ENCODE measurements at places on chromosomes 5 and 9.
A peak's percentile ranks its signal among the peaks of the same experiment; 100 is the strongest.

DNA sequence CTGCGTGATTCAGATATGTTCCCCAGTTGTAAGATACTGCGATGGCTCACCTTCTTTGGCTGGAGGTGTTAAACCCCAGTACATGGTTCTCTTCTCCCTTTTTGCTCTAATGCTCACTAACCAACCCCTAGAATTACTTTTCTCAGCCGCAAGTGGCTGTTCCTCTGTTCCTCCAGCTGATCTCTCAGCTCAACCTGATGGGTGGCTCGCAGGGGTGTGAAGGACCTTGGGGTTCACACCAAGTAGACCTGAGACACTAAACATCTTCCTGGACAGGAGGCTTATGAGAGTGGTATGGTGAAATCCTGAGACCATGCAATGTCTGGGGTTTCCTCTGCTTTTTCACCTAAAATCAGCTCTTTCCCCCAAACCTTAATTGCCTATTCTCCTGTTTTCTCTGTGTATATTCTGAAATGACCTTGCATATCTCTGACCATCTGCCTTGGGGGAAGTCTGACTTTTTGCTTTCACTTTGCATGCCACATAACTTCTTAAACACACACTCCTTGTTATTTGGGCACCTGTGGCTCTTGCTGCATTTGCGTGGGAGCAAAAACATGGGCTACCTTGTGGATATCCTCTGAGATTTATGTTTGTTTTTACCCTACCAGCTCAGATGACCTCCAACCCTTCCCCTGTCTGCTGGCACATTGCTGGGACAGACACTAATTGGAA, 15.9 kb upstream of the IFNA14 start:
- no peak for DNase-seq

DNA sequence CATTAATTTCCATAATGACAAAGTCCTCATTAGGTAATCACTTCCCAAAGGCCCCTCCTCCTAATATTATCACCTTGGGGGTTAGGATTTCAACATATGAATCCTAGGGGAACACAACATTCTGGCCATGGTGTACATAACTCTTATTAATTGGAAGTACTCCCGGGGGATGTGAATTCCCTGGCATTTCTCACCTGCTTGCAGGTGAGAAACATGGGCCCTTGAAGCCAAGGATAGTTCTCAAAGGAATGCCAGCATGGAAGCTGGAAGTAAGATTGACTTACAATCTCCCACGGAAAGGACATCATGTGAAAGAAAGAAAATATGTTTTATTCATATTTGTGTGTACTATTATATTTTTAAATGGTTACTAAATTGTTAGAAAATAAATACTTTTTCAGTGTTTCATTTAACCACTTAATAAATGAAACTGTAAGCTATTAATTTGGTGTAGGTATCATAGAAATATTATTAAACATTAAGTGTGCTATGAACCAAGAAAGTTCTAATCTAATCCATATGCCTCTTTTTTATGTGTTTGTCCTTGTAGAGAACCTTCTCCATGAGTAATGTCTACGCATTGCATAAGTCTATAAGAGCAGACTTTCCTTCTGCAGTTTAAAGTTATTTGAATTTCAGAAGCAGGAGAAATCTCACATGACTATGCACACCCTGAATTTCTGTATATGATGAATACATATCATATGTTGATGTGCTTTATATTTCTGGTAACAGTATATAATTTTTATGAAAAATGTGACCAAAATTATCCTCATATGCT, 59.4 kb downstream of the ANXA1 start:
- DNase-seq: no peak

- DNase-seq: no peak
Measured at GRCh38 chr5:133062276-133062675, 10.5 kb downstream of the HSPA4 start.

DNA sequence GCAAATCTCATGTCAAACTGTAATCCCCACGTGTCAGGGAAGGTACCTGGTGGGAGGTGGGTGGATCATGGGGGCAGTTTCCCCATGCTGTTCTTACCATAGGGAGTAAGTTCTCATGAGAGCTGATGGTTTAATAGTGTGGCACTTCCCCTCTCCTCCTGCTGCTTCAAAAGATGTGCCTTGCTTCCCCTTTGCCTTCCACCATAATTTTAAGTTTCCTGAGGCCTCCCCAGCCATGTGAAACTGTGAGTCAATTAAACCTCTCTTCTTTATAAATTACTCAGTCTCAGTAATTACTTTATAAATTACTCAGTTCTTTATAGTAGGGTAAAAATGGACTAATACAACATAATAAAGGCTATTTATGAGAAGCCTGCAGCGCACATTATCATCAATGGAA, 7.1 kb upstream of the CNTRL start:
- DNase-seq: no peak

DNA sequence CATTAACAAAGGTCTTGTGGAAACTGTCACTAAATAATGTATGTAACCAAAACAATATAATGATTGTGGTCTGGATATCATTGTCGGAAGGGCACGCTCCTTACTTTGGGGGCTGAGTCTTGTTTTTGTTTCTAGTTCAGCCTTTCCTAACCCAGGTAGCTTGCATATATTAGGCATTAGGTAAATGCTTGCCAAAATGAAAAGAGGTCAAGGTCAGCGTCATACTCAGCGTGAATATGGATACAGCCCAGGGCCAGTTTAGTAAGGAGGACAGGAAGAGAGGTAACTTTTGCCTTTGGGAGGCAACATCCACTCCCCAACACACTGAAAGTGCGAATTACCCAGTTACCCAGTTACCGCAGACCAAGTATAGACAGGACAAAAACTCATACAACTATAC, 171.4 kb downstream of the RAB3C start:
- DNase-seq: no peak

- DNase-seq: no peak
Measured at GRCh38 chr5:176491901-176492300, 43.7 kb downstream of the FAF2 start.

DNA sequence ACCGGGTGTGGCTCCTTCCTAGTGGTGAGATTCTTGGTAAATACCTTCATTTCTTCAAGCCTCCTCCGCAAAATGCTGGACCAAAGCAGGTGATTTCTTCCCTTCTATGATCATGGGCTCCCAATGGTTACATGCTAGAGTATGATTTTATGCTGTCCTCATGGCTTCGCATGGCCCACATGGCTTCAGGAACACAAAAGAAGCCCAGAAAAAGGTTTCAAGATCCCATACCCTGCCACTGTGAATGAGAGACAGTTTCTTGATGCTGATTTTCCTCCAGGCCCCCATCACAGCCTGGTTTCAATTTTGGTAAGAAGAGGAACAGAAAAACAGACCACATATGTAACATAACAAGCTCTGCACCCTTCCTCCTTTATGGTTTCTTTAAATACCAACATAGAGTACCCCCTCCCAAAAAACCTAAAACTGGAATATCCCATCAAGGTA, 2.4 kb upstream of the RXFP3 start:
- no peak for DNase-seq

DNA sequence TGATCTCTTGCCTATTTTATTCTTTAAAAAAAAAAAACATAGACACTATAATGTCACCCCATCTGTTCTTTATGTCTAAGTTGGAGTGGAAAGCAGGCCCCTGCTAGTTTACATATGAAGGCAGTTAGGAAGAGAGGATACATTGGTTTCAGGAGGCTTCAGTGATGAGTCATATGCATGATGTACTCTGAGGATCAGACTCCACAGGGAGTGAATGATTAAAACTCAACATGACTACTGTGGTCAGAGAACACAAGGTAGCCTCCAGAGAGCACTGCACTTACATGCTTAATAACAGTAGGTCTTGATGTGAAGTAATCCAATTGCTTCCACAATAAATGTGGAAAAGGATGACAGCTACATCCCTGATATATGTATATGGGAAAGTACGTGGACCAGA, 22.7 kb upstream of the FSTL4 start:
- no peak for DNase-seq

DNA sequence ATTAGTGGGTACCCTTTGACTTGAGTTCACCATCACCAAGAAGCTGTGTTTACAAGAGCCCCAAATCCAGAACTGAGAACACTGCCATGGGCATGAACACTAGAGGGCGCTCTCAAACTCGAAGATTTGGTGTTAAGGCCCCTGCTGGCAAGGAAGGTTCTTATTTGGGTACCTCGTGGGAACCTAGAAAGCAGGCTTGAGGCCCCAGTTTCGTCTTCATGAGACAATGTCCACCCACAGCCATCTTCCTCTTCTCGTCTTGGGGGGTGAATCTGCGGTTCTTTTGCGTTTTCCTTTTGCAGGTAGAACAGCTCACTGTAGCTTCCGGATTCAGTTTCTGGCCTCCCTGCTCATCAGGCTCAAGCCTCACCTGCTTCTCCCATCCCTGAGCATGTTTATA, 184.0 kb downstream of the SEMA5A start:
- peak; percentile 10 for DNase-seq

DNA sequence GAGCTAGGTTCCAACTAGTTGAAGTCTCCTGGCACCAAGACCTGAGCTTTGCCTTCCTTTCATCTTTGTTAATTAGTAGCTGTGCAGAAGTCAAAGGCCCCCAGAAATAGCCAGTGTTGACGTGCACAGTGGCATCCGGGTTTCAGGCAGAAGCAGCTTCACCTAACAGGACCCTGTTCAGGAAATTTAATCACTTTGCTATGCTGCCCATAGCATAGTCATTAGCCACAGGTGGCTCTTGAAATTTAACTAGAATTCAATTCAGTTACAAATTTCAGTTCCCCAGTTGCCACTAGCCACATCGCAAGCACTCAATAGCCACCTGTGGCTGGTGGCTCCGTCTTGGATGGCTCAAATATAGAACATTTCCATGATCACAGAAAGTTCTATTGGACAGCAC, 179.1 kb downstream of the GOLPH3 start:
- DNase-seq: no peak

GRCh38 chr5:34608859-34609648, 47.1 kb upstream of the RAI14 start:
- DNase-seq: peak; percentile 21

DNA sequence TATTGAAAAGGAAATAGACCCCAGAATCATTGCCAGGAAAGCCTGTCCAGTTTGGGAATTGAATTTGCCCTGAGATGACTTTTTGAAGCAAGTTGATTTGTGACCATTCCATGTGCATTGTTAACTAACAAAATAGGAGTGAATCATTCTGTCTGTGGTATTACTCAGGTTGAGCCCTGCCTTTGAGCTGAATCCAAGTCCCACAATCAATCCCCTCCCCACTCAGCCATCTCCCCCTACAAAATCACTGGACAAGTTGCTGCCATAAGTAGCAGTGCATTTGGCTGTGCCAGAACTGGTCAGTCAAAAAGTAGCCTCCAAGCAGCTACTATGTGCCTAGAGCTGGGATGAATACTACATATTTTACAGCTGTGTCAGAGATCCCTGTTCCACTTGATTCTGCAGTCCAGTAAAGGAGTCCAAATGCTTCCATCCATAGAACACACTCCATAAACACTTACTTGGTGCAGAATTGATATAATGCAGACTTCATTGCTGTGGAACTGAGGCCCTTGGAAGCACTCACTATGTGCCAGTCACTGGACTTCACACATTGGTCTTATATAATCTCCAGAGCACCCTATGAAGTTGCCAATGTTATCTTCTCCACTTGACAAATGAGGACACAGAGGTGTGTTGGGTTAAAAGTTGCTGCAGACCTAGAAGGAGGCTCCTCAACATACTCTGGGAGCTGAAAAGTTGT, 96.1 kb downstream of the ZNF462 start:
- DNase-seq: no peak

- no peak for DNase-seq
Measured at GRCh38 chr9:15103290-15103689, 193.1 kb upstream of the FREM1 start.

DNA sequence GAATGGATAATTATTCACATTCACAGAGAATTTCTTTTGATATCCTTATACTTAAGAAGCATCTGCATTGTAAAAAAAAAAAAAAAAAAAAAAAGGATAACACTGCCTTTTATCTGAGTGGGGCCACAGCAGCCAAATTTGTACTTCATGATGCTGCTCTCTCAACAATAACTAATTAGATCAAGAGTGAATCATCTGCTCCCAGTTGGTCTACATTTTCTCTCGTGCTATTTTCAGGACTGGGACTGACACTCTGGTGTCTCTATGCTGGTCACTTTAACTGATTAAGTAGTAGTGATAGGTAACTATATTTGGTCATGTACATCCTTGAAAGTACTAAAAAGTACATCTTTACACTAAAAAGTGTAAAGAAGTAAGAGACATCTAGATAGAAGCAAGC, 90.1 kb downstream of the RFX3 start:
- DNase-seq: no peak

DNA sequence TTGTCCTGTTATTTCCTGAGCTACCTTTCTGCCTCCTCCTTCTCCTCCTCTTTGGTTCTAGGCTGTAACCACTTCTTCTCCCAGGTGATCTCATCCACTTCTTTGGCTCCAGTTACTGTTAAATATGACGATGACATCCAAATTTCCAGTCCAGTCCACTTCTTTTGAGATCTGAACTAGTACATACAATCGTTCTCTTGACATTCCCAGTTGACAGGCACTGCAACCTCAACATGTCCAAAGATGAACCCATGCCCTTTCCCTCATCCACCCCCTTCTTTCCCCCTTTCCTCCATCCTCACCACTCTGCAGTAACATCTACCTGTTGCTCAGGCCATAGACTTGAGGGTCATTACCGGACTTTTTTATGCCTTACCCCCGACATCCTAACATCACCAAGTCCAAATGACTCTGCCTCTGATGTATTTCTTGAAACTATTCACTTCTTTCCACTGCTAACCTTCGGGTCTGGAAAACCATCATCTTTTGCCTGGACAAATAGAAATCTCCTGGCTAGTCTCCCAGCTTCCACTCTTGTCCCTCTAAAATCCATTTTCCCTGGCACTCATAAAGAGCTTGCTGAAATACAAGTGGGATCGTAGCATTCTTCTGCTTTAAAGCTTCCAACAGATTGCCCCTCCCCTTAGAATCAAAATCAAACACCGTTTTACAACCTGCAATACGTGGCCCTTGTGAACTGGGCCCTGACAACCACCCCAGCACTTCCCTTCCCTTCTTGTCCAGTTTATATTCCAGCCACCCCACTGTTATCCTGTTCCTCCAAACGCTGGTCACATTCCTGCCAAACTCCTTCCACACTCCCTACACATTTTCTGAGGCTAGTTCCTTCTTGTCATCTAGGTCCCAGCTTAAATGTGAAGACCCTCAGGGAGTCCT, 31.5 kb downstream of the KLF9 start:
- no peak for DNase-seq

DNA sequence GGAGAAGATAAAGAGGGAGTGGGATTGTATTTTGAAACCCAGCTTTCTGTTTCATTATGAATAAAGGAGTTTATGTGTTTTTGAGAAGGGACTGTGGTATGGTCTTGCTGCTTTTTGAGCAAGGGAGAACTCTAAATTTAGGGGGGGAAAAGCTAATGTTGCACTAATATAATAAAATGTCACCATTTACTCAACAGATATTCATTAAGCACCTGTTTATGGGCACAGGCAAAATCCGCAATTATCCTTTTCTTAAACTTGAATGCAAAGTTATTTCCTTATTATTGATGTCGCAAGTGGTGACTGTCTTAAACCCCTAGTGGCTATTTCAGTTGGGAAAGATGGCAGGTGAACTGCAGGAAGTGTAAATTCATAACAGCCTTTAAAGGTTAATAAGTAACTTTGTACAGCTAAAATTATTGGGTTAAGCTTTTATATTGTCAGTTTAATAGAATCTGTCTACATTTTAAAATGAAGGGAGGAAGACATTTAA, 1.5 kb downstream of the CDC42SE2 start:
- DNase-seq: no peak

- DNase-seq: peak; percentile 8
Measured at GRCh38 chr5:4879693-4880303, 260.3 kb upstream of the ADAMTS16 start.

GRCh38 chr9:130347036-130347435, 81.5 kb downstream of the HMCN2 start:
- no peak for DNase-seq

All from DMS 273 treated with DMSO at 0.1 percent for 48 hours (cell line).